ENCODE measurements at places on chromosomes 7 and 10. TPM values are rescaled to one million over a fixed set of nuclear protein-coding genes. Genes with fewer than 3 reads are reported as not detected.
A peak's percentile ranks its signal among the peaks of the same experiment; 100 is the strongest.

VPS37D gene
- 5.9 TPM for total RNA-seq

AMZ1 gene
- total RNA-seq: 2.5 TPM

ECHDC3 gene
- 0.36 TPM for total RNA-seq

SYT15 gene
- total RNA-seq: under 0.01 TPM

H2BK1 gene
- not detected for total RNA-seq

GRCh38 chr10:47029181-47030009 lies 118.2 kb downstream of the PTPN20 start:
- no peak for DNase-seq

- no peak for DNase-seq
These were observed 682.8 kb downstream of the MAGI2 start for GRCh38 chr7:78770422-78771410.

DNA sequence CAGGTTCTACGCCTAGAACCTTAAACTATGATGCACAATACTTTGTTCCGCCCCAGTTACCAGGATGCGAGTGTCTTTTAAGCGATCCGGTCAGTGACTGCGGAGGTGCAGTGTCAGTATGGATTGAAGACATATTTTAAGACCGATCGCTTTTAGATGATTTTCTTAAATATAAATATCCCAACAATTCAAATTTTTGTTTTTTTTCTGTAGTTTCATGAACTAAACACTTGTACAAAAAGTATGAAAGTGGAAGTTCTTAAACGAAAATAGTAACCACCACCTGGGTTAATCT lies 835 bp downstream of the COMMD3 start:
- DNase-seq: no peak

- DNase-seq: no peak
These were observed 121.5 kb upstream of the SH2B2 start for GRCh38 chr7:102165136-102165535.

GRCh38 chr10:123926401-123927264 lies 35.0 kb upstream of the CPXM2 start:
- no peak for DNase-seq

GRCh38 chr7:122768827-122769226 lies 66.1 kb upstream of the RNF148 start:
- DNase-seq: no peak

DNA sequence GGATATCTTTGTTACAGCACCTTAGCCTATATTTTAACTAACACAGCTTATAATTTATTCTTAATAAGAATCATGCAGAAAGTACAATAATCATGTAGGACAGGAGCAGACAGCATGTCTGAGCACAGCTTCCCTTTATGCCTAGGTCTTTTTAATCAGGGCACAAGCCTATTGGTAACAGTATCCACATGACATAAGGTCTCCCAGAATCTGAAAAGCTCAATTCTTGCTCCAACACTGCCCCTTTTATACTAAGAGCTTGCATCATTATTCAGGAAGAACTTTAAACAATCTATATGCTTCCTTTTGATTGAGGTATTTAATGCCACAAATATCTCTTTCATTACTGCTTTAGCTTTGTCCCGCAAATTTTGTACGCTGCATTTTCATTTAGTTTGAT lies 31.6 kb downstream of the IL6 start:
- DNase-seq: no peak

GRCh38 chr10:76336213-76336963 lies 905.0 kb downstream of the LRMDA start:
- peak; percentile 74 for DNase-seq

- DNase-seq: peak; percentile 26
These were observed 16.1 kb upstream of the SLC18A3 start for GRCh38 chr10:49593998-49594397.

DNA sequence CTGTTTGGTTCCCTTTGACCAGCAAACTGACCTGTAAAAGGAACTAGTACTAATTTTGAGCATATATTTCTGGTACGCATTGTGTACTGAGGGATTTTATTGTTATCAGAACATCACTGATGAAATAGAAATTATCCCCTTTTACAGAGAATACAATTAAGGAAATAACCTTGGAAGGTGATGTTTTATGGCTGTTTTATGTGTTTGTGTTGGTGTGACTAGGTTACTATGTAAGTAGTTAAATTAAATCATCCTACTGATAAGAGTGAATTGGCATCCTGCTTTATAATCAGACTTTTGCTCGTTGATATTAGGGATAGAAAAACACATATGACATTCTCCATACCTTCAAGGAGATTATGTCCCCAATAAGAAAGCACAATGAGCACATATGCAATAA lies 596.6 kb downstream of the SORCS3 start:
- DNase-seq: no peak

DNA sequence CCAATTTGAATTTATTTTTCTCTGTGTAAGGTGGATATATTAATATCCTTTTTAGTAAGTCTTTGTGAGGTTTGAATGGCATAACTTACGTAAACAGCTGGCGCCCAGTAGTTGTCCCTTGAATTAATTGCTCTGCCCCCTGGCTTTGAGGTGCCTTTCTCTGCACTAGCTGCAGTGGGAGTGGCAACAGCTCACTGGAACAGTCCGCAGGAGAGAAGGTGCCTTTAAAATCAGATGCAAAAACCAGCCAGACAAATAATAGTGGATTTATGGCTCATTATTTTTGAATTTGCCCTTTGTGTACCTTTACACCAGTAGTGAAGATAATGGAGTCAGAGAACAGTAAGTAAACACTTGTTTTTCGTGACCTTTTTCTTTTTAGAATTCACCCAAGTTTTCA lies 11.8 kb downstream of the FERD3L start:
- no peak for DNase-seq

DNA sequence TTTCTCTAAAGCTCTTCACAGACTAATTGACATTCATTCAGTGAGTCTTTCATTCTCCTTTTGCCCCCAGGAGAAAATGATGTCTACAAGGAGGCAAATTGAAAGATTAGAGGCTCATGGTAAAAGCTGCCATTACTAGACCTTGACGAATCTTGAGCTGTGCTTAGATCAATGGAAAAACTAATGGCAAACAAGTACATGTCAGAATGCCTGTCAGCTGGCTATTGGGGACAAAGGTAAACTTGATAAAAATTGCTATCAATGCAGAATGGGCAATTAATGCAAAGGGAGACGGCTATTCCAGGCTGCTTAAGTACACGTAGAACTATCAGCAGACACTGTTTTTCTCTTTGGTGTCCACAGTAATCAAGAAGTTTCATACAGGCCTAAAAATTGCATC lies 3.3 kb downstream of the ASAH2 start:
- DNase-seq: no peak
